ENCODE measurements at places on chromosomes 7 and 10.
A peak's percentile ranks its signal among the peaks of the same experiment; 100 is the strongest.

DNA sequence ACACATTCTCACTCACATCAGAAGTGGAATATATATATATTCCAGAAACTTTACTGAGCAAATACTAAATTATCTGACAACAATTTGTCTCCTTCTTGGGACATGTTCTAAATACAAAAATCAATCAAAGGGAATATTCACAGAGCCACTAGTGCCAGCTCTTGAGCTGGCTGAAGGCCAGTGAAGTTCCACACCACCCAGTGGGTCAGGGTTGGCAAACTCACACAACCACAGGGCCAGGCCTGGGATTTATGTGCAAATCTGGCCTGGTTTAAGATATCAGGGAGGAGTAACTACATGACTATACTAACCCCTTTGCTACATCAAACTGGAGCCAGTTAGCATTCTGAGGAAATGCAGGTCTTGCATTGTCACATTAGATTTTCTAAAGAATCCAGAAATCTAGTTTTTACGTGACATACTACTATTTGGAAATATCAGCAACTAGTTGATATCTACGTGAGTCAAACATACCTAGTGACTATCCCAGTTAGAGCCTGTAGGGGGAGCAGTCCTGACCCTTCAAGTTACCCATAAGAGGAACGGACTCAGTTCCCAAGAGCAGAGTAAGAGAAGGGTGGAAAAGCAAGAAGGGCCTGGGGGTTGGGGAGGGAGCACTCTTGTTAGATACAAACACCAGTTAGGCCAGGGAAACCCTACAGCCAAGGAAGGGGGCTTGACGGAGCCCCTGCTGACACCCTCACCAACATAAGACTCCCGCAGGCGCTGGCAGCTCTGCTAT, 600.4 kb downstream of the KCNMA1 start:
- peak; percentile 0 for DNase-seq

GRCh38 chr7:151381098-151381347, 28.8 kb downstream of the WDR86 start:
- DNase-seq = no peak

GRCh38 chr7:27435461-27435860, 192.9 kb downstream of the EVX1 start:
- no peak for DNase-seq

DNA sequence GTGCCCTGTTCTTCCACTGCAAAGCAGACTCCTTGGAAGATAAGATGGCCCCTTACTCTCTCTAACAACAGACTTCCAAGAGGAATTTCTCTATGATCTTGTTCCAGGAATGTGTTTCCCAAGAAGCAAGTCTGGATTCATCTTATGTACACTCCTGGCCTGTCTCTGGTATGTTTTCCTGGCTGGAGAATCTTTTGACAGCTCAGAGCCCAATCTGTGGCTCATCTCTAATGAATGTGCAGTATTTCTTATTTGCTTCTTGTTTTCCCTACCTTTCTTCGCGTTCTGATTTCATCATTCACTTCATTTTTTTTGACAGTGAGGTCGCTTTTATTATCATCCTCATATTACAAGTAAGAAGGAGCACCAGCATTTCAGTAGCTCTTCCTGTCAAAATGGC, 53.0 kb upstream of the PITRM1 start:
- no peak for DNase-seq

DNA sequence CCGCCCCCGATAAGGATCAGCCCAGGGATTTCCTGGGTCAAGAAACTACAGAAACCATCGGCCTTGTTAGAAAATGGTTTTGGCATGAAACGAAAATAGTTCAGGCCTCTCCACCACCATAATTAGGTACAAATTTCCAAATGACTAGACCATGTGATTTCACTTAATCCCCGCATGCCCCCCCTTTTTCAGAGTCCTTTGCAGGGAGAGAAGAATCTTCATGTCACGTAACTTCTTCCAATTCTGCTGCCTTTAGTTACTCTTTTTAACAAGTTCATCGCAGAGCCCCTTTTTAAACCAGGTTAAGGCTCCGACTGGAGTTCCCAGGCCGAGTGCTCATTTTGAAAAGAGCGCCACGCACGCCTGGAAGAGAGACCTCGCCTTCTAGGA, 3.4 kb downstream of the PDGFA start:
- no peak for DNase-seq

DNA sequence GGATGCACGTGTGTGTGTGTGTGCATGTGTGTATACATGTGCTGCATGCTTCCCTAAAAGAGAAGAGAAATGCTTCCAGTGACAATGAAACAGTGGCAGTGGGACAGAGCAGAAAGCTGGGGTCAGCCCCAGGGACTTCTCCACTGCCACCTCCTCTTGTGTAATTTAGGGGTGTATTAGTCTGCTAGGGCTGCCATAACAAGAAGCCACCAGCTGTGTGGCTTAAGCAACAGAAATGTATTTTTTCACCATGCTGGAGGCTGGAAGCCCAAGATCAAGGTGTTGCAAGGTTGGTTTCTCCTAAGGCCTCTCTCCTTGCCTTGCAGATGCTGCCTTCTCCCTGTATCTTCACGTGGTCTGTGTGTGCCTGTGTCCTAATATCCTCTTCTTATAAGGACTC, 190.5 kb downstream of the CXCL12 start:
- no peak for DNase-seq

- DNase-seq = no peak
These were observed 233.8 kb downstream of the TCERG1L start for GRCh38 chr10:131077724-131078123.

GRCh38 chr7:80825499-80825898, 93.4 kb downstream of the SEMA3C start:
- no peak for DNase-seq

DNA sequence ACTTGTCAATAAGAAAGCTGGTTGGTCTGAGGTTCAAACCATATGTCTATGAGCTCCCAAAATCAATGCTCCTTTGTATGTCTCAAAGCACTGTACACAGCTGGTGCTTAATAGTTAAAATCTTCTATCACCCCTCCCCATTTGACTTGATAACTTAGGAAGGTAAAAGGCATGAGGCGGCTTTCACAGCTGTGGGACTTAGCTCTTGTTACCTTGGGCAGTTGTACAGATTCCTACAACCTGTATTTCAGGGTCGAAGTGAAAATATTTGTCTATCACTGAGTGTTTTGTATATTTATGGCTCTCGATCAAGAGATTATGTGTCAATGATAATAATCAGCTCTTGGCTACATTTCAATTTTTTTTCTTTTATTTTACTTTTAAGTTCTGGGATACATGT, 992 bp upstream of the KIFBP start:
- DNase-seq = no peak

- peak; percentile 23 for DNase-seq
These were observed 924 bp downstream of the BMPR1A start for GRCh38 chr10:86757113-86757972.

DNA sequence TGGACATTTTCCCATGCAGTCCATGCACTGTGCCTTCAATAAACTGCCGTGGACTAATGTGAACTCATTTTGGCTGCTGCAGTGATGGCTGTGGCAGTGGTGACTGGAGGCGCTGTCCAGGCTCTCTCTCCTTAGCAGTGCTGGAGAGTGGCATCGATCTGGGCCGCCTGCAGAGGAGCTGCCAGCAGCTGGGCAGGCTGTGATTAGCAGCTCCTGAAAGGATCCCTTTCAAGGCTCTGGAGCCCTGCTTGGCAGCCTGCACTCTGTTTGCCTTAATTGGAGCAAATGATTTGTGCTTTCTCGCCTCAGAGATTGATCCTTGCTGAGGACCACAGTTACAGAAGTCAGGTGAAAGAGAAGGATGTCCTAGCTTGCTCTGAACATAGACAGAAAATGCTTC, 130.1 kb upstream of the VWC2 start:
- DNase-seq = no peak

GRCh38 chr10:69844698-69845097, 43.0 kb downstream of the COL13A1 start:
- no peak for DNase-seq

GRCh38 chr10:120011359-120012130, 119.0 kb downstream of the SEC23IP start:
- no peak for DNase-seq

GRCh38 chr10:131453721-131454634, 142.5 kb upstream of the TCERG1L start:
- peak; percentile 13 for DNase-seq

GRCh38 chr7:6438427-6438826, 9.3 kb downstream of the DAGLB start:
- DNase-seq = no peak

DNA sequence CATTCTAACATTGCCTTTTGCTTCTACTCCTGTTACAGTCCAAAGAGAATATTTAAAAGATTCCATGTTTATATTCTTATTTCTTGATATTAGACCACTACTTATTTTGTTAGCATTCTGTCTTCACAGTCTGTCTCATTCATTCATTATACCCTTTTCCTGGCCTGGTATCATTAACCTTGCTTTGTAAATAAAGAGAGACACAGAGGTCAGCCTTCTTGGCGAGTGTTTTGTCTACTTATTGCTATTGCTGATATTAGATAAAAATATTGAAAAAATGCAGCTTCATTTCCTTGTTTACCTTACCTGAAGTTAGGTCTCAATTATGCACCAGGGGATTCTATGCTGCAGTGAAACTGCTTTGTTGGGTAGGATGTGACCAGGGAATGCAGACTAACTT, 179.2 kb downstream of the NXPH1 start:
- no peak for DNase-seq

- no peak for DNase-seq
These were observed 3.2 kb upstream of the NCOA4 start for GRCh38 chr10:46033602-46034011.

All from NCI-H1694 (cell line).